GM23248 (cell line): ENCODE measurements at places on chromosomes 3 and 15. TPM values are rescaled to one million over a fixed set of nuclear protein-coding genes. Genes with fewer than 3 reads are reported as not detected.

SERINC4 gene
- polyA plus RNA-seq, result not detected in 2 replicates

ANKUB1 gene
- polyA plus RNA-seq, result not detected in 2 replicates

GSK3B gene
- polyA plus RNA-seq, result 19.7 and 21.2 TPM in 2 replicates

TRNT1 gene
- 31.1 and 31.4 TPM in 2 replicates for polyA plus RNA-seq

CLEC3B gene
- 48.8 and 49.5 TPM in 2 replicates for polyA plus RNA-seq

LMAN1L gene
- not detected in 2 replicates for polyA plus RNA-seq

TMEM45A gene
- polyA plus RNA-seq, result 133 and 134 TPM in 2 replicates

POTEB gene
- not detected in 2 replicates for polyA plus RNA-seq

SAMD7 gene
- not detected in 2 replicates for polyA plus RNA-seq

RAB27A gene
- polyA plus RNA-seq, result 9.0 and 9.1 TPM in 2 replicates

WDR93 gene
- 0.10 TPM in 1 of 2 replicates, not detected in the other for polyA plus RNA-seq

GHSR gene
- polyA plus RNA-seq, result not detected in 2 replicates

DAZL gene
- not detected in 2 replicates for polyA plus RNA-seq

LRRC31 gene
- not detected in 2 replicates for polyA plus RNA-seq

CADM2 gene
- polyA plus RNA-seq, result 0.09 TPM in 1 of 2 replicates, not detected in the other

CASR gene
- polyA plus RNA-seq, result not detected in 2 replicates

ARHGAP11A gene
- 11.9 and 13.0 TPM in 2 replicates for polyA plus RNA-seq

FGF12 gene
- not detected in 2 replicates for polyA plus RNA-seq

NTRK3 gene
- not detected in 2 replicates for polyA plus RNA-seq

BNC1 gene
- polyA plus RNA-seq, result 4.1 and 4.3 TPM in 2 replicates

KNL1 gene
- 5.7 and 6.4 TPM in 2 replicates for polyA plus RNA-seq

AADACL2 gene
- polyA plus RNA-seq, result not detected in 2 replicates

EXD1 gene
- polyA plus RNA-seq, result not detected in 2 replicates

FMN1 gene
- polyA plus RNA-seq, result 0.93 and 1.4 TPM in 2 replicates

ITIH4 gene
- not detected in 2 replicates for polyA plus RNA-seq

PLSCR5 gene
- polyA plus RNA-seq, result not detected in 2 replicates

REC114 gene
- polyA plus RNA-seq, result not detected in 2 replicates

MFAP1 gene
- 30.2 and 33.1 TPM in 2 replicates for polyA plus RNA-seq

C3orf62 gene
- 1.5 and 1.6 TPM in 2 replicates for polyA plus RNA-seq

FOXB1 gene
- not detected in 2 replicates for polyA plus RNA-seq

ARL13B gene
- 16.9 and 18.2 TPM in 2 replicates for polyA plus RNA-seq

SLC12A1 gene
- polyA plus RNA-seq, result not detected in 2 replicates

GOLGA6D gene
- not detected in 2 replicates for polyA plus RNA-seq

IGSF10 gene
- polyA plus RNA-seq, result 0.09 and 0.19 TPM in 2 replicates
